ENCODE measurements at places on chromosomes 3 and 15.

- DNase-seq, result peak; percentile 99
Measured at GRCh38 chr3:99108508-99108907, 207.0 kb upstream of the DCBLD2 start.

DNA sequence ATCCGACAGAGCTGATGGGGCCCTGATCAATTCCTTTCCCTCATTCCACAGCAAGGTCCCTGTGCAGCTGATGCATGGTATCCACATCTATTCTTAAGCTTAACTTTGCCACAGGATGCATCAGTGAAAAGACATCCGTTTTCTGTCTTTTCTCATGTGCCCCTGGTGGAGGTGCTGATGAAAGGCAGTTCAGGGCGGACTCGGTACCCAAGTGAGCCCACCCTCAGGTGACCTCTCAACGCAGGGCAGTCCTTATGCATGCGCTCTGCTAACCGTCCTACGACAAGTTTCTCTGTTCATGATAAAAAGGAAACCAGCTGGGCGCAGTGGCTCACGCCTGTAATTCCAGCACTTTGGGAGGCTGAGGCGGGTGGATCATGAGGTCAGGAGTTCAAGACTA is 251.4 kb downstream of the ADAMTS17 start:
- DNase-seq, result no peak

DNA sequence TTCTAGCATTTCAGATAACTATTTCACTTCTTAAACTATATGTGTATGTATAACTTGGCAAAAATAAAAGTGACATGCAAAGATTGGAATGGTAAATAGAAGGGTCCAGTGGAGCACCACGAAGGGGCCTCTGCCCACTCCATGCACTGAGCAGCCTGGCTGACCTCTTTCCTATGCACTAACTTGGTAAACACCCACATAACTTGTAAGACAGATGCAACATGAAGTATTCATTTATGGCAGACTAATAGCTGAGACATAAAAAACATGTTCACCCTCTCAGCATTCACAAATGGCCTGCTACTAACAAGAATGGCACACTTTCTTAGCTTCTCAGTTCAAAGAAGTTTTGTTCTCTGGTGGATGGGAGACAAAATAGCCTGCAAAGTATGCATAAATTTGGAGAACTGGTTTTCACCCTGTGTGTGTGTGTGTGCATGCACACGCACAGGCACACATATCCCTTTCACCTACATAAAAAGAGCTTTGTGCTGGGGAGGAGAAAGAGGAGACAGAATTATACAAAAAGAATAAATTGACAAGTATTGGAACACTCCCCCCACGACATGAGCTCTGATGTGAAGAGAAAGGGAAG is 26.5 kb upstream of the RYK start:
- DNase-seq, result no peak

GRCh38 chr15:48577469-48577868 is 68.0 kb downstream of the FBN1 start:
- DNase-seq, result peak; percentile 77

- DNase-seq, result peak; percentile 33
Measured at GRCh38 chr15:25784876-25785640, 78.1 kb downstream of the ATP10A start.

DNA sequence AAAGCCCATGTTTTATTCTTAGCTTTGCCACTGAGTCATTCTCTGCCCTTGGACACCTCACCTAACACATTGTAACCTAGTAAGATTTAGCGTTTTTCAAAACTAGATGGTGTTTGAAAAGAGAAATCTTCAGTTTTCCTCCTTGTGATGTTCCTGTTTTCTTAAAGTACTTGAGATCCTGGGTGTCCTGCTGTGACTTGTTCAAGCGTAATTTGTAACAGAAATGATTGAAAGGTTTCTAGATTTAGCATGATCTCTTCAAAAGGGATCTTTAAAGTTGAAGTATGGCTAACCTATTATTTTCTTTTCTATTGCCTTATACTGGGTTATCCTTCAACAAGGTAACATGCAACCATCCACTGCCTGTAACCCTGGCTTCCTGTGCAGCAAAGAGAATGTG is 32.6 kb upstream of the SPATA16 start:
- no peak for DNase-seq

DNA sequence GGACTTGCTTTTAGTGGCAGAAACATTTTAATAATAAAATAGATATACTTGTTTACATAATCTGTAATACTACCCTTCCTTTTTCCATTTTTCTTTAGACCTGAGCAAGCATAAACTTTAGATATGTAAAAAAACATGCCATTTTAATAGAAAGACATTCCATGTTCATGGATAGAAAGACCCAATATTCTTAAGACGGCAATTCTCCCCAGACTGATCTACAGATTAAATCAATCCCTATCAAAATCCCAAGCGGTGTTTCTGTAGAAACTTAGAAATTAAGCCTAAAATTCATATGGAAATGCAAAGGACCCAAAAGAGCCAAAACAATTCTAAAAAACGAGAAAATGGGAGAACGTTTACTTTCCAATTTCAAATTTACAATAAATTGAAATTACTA is 11.6 kb downstream of the MRPS25 start:
- no peak for DNase-seq

DNA sequence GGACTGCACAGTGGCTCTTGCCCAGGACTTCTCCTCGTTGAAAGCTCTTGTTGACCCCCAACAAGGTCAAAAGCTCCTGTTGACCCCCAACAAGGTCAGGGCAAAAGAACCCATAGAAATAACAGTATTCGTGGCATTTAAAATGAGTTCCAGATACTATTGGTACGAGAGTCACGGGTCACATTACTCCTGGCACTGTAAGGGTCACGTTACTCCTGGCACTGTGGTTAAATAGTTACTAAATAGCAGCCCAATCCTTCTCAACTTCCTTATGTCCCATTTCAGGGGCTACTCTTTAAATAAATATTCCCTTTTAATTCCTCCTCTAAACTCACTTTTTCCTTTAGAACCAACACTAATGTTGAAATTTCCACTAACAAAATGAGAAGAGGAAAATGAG is 18.2 kb upstream of the ADCY5 start:
- DNase-seq, result no peak

- DNase-seq, result no peak
Measured at GRCh38 chr3:164779816-164780215, 298.5 kb downstream of the SI start.

DNA sequence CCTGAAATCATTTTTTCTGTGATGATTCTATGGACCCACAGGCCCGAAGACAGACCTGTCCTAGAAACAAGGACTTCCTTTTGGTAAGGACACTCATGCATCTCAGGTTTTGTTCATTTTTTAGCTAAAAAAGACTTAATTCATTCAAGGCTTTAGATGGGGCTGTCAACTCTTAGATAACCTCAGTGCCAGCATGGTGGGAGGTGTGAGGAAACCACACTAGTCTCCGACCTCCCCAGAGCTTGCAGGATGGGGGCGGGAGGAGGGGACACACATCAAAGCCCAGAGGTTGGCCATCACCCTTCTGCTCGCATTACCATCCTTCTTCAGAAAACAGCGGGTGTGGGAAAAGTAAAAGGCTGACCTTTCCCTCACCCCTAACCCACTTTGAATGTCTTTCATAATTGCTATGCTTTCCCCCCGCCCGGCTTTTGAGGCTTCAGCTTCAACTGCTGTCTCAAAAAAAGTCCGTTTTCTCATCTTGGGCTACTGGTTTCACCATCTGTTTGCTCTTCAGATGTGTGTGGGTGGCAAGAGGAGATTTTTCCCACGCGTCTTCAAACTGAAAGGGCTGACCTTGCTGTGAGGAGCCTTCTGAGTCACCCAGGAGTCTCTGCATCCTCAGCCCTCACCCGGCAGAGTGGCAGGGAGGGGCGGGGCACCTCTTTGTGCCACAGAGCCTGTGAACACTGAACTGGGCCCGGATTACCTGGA is 27.6 kb upstream of the CXCR6 start:
- peak; percentile 67 for DNase-seq

- peak; percentile 39 for DNase-seq
Measured at GRCh38 chr15:44735482-44736180, 697 bp upstream of the TRIM69 start.

GRCh38 chr15:36667296-36667695 is 87.9 kb downstream of the CDIN1 start:
- no peak for DNase-seq

GRCh38 chr15:60004846-60005351 is 788 bp downstream of the FOXB1 start:
- no peak for DNase-seq

- no peak for DNase-seq
Measured at GRCh38 chr3:6929918-6930317, 69.0 kb downstream of the GRM7 start.

DNA sequence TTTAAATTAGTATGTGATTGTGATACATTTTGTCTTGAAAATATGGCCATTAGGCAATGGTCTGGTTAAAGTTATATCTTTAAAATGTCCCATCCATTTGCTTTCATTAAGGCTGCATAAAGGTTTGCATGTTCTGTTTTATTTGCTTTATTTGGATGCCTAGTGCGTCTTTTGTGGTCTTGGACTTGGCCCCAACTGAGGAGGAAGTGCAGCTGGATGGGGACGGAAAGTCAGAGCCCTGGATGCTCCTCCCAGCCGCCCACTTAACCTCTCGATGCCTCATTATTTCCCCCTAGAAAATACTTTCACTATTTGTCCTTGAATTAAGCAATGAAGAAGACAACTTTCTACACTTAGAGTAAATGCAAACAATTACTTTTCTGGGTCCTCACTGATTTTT is 898.2 kb downstream of the MCTP2 start:
- peak; percentile 36 for DNase-seq

DNA sequence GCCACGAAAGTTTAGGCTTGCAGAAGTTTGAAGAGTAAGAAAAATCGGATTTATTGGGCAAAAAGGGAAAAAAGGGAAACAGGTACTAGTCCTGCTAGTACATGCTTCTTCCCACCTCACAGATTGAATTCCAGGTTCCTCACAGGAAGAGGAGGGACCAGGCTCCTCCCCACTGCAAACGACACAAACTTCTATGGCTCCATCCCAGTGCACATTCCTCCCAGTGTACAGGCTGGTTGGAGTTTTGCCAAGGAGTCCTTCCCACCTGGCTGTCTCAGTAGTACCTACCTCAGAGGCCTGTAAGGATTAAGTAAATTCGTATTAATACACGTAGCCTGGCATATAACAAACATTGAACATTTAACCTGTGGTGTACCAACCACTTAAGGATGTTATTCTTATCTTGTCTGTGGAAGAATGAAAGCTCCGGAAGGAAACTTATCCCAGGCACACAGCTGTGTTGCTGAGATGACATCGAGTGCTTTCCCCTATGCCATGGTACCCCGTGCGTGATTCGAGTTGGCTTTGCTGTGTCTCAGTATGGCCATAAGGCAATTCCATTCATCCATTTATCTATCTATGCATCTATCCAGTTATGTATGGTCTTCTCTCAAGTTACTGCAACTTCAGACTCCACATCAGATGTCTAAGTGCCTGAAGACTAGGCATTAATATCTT is 294.3 kb downstream of the LRTM1 start:
- DNase-seq, result no peak

GRCh38 chr15:28271697-28272260 is 50.2 kb downstream of the HERC2 start:
- no peak for DNase-seq

DNA sequence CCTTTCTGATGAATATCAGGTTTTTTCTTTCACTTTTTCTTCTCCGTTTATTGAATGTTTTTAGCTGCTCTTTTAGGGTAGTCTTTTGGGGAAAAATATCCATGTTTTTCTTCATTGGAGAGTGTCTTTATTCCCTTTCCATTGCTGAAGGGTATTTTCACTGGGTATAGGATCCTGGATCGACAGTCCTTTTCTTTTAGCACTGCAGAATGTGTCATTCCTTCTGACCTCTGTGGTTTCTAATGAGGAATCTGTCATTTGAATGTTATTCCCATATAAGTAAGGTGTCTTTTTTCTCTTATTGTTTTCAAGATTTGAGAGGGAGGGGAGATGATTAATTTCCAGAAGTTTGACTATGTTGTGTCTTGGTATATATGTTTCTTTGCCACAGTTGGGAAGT is 96.8 kb downstream of the BBX start:
- no peak for DNase-seq

DNA sequence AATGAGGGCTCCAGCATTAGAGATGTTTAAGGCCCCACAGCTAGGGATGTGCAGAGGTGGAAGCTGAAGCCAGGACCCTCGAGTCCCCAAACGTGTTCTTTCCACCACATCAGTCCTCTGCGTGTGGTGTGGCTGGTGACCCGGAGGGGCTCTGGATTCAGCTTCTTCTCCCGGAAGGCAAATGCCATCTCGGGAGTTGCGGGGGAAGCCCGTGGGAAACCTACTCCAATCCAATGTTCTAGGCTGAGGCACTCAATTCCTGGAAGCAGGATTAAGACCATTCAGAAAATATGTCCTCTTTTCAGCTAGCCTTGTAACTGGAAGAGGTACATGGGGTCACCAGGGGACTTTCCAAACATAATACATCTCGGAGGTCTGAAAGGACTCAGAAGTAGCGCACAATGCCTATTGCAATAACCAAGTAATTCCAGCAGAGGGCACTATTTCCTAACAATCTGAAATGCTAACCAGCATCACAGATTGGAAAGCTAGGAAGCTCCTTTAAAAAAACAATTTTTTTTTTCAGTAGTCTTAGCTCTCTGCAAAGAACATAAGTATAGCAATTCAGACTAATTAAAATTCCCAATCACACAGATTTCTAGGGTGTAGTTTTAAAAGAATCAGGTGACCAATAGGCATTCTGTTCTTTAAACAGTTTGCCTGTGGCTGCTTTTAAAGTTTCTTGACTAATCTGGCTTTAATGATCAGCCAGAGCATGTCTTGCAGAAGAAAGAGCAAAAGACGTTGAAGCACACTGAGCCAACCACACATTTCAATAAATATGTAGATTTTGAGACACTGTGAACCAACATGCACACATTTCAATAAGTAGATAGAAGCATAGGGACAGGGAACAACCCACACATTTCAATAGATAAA is 36.1 kb downstream of the BNC1 start:
- peak; percentile 82 for DNase-seq

DNA sequence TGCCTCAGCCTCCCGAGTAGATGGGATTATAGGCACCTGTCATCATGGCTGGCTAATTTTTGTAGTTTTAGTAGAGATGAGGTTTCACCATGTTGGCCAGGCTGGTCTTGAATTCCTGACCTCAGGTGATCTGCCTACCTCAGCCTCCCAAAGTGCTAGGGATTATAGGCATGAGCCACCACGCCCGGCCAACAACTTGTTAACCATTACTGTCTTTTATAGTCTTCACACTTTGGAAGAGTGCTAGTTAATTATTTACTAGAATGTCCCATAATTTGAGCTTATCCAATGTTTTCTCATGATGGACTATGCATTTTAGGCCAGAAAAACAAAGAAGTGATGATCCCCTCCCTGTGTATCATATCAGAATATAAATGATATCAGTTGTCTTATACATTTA is 288.6 kb upstream of the CBLB start:
- no peak for DNase-seq

GRCh38 chr15:33730815-33731214 is 237.5 kb upstream of the CHRM5 start:
- DNase-seq, result no peak

GRCh38 chr3:77342688-77343087 is 302.8 kb downstream of the ROBO2 start:
- no peak for DNase-seq

GRCh38 chr15:65192016-65192415 is 6.9 kb upstream of the CLPX start:
- peak; percentile 18 for DNase-seq

Data from cardiac fibroblast (primary cell).